Activated T-cell treated with anti-CD3 and anti-CD28 coated beads for 24 hours (primary cell): ENCODE measurements at places on chromosomes 5 and 9.

DNA sequence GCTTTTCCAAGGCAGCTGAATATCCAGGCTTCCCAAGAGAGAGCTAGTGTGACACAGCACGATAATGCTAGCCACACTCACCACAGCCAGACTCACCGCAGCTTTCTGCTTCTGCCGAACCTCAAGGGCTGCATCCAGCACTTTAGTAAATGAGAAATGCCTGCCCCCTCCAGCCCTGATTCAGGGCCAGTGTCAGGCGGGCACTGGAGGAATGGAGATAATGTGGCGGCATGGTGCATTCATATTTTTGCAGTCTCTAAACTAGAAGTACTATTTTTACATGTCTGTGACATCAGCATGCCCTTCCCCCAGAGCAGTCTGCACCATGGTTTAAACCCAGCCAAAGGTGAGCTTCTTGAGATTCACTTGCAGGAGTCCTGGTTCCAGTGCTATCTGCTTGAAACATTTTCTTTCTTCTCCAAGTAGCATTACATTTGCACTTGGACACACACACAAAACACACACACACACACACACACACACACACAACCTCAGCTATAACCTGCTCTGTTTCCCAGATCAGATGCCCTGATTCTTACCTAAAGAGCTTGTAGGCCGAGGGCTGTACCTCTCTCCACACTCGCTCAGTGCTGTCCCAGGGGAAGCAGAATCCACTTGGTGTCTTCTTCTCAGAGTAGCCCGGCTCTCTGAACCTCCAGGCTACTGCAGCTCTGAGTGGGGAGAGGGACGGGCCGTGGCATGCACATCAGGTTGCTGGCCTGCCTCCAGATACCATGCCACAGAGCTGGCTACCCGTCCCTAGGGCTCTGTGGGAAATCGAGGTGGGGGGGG lies at the start of gene FGF1:
FGF1 (minus strand) TSS at position 673 of the 792 bp plus-strand sequence. CDS start 71,963 bp downstream, outside the sequence.
- no peak for DNase-seq

GRCh38 chr5:548256-548655 lies 24.0 kb upstream of the SLC9A3 start:
- no peak for DNase-seq

DNA sequence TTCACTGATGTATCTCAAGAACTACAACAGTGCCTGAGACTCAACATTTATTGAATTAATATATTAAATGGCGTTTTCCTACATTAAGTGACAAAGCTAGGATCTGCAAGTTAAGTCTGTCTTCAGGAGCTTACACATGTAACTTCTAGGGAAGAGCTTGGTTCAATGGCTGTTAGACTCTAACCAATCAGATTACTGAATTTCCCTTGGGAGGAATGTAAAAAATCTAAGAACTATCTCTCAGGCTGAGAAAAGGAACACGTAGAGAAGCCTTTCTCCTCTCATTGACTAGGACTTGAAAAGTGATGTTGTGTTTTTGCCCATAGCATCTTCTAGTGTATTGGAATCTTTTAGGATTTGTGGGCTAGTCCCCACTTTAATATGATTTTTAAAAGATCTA lies 53.6 kb downstream of the CCNH start:
- DNase-seq, result no peak

DNA sequence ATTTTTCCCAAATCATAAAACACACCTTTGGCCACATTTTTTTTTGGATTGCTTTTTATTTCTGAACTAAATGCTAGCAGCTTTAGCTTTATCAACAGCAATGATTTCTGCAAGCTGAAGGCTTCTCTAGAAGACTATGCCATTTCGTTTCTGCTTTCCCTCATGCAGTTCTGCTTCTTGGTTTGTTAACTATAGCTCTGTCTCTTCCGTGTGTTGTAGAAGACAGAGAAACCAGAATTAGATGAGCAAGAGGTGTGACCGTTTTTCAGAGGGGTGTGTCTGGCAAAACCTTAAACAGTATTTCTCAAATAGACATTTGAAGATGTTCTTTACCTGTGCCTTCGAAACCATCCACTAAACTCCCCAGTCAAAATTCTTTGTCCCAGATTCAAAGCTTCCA lies 131.5 kb downstream of the ZNF462 start:
- no peak for DNase-seq

- DNase-seq, result no peak
These were observed 23.5 kb downstream of the NTNG2 start for GRCh38 chr9:132185073-132186009.

- DNase-seq, result no peak
These were observed 85.3 kb downstream of the BARX1 start for GRCh38 chr9:93869863-93870262.

DNA sequence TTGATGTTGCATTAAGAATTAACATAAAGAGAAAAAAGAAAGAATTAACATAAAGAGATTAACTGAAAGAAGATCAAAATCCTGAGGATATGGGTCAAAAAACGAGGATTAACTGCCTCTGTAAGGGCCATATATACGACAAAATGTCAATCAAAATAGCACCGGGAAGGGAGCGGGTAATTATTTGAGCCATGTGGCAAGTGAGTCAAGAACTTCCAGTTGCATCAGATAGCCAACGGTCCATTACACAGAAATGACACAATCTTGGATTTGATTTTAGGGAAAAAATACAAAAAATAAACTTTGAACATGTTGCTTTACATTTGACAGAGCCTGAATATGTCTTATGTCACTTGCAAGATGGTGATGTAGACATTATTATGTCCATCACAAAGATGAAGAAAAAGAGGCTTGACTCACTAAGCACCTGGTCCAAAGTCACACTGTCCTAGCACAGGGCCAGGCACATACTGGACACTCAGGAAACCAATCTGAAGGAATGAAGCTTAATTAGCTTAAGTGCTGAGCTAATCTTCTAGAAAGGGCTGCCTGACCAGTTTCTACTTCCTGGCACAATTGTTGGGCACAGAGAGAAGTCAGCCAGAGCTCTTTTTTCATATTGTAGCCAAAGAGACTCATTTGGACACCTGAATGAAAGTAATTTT lies 273.2 kb upstream of the PAPPA start:
- DNase-seq, result no peak

DNA sequence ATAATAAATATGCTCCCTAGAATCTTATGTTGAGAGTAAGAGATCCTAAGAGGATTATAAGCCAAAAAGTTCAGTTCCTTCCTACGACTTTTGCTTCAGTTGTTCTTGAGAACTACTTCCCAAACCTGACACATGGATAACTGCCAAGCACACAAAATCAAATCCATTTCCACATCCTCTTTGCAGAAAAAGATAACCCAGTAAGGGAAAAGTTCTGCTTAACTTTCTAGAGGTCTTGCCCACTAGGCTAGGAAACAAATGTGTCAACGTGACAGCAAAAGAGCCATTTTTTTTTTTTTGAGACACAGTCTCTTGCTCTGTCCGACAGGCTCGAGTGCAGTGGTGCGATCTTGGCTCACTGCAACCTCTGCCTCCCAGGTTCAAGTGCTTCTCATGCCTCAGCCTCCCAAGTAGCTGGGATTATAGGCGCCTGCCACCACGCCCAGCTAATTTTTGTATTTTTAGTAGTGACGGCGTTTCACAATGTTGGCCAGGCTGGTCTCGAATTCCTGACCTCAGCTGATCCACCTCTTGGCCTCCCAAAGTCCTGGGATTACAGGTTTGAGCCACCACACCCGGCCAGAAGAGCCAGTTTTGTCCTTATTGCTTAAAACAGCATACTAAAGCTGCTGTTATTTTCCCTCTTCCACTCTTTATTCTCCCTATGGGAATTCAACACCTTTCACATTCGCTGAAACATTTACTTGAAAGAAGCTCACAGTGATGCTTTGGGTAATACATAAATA lies 24.2 kb downstream of the CSNK1A1 start:
- no peak for DNase-seq

- no peak for DNase-seq
These were observed 503.0 kb upstream of the CD180 start for GRCh38 chr5:67699560-67699959.

DNA sequence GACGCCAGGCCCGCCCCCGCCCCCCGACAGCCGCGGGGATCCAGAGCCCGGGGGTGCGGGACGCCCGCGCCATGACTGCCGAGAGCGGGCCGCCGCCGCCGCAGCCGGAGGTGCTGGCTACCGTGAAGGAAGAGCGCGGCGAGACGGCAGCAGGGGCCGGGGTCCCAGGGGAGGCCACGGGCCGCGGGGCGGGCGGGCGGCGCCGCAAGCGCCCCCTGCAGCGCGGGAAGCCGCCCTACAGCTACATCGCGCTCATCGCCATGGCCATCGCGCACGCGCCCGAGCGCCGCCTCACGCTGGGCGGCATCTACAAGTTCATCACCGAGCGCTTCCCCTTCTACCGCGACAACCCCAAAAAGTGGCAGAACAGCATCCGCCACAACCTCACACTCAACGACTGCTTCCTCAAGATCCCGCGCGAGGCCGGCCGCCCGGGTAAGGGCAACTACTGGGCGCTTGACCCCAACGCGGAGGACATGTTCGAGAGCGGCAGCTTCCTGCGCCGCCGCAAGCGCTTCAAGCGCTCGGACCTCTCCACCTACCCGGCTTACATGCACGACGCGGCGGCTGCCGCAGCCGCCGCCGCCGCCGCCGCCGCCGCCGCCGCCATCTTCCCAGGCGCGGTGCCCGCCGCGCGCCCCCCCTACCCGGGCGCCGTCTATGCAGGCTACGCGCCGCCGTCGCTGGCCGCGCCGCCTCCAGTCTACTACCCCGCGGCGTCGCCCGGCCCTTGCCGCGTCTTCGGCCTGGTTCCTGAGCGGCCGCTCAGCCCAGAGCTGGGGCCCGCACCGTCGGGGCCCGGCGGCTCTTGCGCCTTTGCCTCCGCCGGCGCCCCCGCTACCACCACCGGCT lies 1.0 kb downstream of the FOXE1 start:
- DNase-seq, result peak; percentile 48
